ENCODE measurements at places on chromosomes 1 and 21.
A peak's percentile ranks its signal among the peaks of the same experiment; 100 is the strongest.

DNA sequence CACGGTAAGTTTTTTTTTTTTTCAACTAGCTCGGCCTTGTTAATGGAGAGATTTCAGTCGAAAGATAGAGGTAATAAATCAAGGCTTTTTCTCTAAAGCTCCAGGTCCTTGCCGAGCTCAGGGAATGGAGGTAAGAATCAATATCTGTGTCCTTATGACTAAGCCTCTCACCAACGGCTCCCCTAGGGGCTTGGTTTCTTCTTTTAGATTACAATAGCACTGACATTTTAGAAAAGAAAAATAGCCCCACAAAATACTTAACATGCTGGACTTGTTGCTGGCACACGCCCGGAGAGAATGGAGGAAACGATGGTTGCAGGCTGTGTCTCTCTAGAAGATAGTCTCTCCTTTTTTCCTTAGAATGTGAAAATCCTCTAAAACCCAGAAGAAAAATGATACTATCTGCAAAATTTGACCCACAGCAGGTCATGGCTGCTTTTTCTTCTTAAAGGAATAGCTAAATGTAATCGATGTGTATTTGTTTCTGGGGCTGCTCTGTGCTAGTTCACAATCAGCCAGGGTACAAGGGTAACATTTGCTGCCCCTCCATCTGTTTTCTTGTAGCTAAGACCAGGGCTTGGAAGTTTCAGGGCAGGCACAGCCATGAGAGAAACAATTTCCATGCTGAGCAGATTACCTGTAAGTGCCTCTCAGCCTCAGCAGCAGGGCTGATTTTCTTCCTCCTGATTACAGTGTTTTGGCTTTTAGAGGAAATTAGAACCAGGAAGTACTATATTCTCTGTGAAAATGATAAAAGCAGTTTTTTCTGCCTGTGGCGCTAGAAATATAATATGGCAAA lies 86.2 kb upstream of the GNG12 start:
- no peaks in the 10 kb centered on the region for H3K36me3 ChIP-seq
- H3K27me3 ChIP-seq: peaks cover 7% of the 10 kb centered on the region
- no peaks in the 10 kb centered on the region for H3K4me1 ChIP-seq
- no peak overlapping the region for H3K27ac ChIP-seq
- no peak overlapping the region for H3K4me3 ChIP-seq

DNA sequence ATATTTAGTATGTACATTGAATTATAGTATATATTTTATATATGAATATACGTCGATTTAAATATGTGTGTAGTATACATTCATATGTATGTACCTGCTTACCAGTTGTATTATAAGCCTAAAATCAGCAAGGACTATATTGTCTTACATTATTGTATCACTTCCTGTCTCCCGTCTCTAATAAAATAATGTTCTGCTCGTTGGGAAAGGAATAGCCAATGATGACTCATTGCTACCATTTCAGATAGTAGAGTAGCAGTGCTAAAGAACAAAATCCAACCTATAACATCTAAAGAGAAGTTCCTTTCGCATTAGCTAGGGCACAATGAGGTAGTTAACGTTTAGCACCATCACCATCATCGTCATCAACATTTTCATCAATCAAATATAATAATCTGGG lies 39.9 kb upstream of the SMYD2 start:
- DNase-seq: no peak
- H3K4me3 ChIP-seq: no peak overlapping the region
- no peak overlapping the region for H3K27ac ChIP-seq
- peaks cover 53% of the 10 kb centered on the region for H3K27me3 ChIP-seq
- H3K4me1 ChIP-seq: no peaks in the 10 kb centered on the region

DNA sequence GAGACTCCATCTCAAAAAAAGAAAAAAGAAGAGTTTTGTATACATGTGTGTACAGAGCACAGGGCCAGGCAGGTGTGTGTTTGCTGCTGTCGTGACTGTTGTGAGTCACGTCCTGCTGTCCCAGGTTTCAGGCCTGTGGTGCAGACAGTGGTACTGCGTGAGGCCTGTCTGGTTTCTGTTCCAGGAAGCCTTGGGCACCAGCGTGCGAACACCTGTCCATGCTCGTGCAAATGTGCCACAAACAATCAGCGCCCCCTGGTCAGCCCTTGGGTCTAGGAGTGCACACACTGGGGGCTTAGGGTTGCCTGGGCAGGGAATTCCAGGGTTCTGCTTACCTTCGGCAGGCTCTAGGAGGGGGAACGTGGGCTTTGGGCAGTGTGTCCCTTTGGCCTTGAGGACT lies 16.9 kb downstream of the GPR157 start:
- no peak overlapping the region for H3K27ac ChIP-seq
- no peaks in the 10 kb centered on the region for H3K27me3 ChIP-seq

- H3K27ac ChIP-seq: no peak overlapping the region
- no peak overlapping the region for H3K4me3 ChIP-seq
- no peak for DNase-seq
- peaks cover 10% of the 10 kb centered on the region for H3K4me1 ChIP-seq
- H3K27me3 ChIP-seq: no peaks in the 10 kb centered on the region
Observed at GRCh38 chr1:43427941-43428340, 25.8 kb downstream of the HYI start.

- H3K36me3 ChIP-seq: no peaks in the 10 kb centered on the region
- H3K27me3 ChIP-seq: no peaks in the 10 kb centered on the region
- peak overlapping the region; percentile 92 for H3K27ac ChIP-seq
- peak overlapping the region; percentile 94 for H3K4me3 ChIP-seq
- peak; percentile 89 for DNase-seq
Observed at GRCh38 chr1:2555634-2556276, 416 bp upstream of the TNFRSF14 start.

DNA sequence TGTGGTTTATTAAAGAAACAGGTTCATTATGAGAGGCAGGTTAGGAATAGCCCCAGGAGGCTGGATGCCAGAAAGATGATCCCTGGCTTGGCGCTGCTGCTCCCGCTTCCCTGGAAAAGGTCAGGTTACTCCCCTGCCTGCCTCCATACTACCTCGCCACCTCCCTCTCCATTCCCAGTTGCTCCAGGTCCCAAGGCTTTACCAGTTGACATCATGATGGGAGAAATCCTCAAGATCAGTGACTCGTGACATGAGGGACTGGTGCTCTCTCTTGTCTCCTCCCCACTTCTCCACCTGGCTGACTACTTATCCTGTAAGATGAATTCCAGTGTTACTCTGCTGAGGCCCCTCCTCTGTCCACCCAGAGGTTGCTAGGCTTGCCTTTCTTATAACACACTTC lies 19.7 kb downstream of the VASH2 start:
- peaks cover 35% of the 10 kb centered on the region for H3K27me3 ChIP-seq
- peaks cover 5% of the 10 kb centered on the region for H3K4me1 ChIP-seq
- H3K36me3 ChIP-seq: no peaks in the 10 kb centered on the region
- no peak overlapping the region for H3K27ac ChIP-seq

GRCh38 chr1:230498704-230499103 lies 72.6 kb upstream of the PGBD5 start:
- no peaks in the 10 kb centered on the region for H3K4me1 ChIP-seq
- H3K36me3 ChIP-seq: no peaks in the 10 kb centered on the region
- no peak overlapping the region for H3K4me3 ChIP-seq
- peaks cover 21% of the 10 kb centered on the region for H3K27me3 ChIP-seq

DNA sequence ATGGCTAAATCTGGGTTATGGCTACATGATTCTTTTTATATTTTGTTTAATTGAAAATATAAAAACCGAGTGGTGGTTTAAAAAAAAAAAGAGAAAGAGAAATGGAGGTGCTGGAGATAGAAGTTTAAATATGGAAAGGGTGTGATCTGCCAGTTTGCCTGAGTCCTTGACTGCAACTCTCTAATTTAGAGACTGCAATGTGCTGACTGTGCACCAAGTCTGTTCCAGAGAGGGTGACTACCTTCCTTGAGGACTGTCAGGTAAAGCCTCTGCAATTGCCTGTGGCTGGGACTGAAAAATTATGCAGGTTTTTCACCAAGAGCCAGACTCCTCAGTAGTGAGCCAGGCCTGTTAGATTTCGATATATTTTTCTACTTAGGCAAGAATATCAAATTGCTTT lies 1326.3 kb downstream of the BRINP3 start:
- H3K4me3 ChIP-seq: no peak overlapping the region
- H3K27ac ChIP-seq: no peak overlapping the region
- no peak for DNase-seq
- no peaks in the 10 kb centered on the region for H3K4me1 ChIP-seq
- no peaks in the 10 kb centered on the region for H3K27me3 ChIP-seq

- H3K4me3 ChIP-seq: peak overlapping the region; percentile 98
- H3K4me1 ChIP-seq: peaks cover 41% of the 10 kb centered on the region
- no peak for DNase-seq
- no peaks in the 10 kb centered on the region for H3K36me3 ChIP-seq
- H3K27ac ChIP-seq: peak overlapping the region; percentile 97
- no peaks in the 10 kb centered on the region for H3K27me3 ChIP-seq
Observed at GRCh38 chr1:203764105-203765028, 616 bp upstream of the LAX1 start.

DNA sequence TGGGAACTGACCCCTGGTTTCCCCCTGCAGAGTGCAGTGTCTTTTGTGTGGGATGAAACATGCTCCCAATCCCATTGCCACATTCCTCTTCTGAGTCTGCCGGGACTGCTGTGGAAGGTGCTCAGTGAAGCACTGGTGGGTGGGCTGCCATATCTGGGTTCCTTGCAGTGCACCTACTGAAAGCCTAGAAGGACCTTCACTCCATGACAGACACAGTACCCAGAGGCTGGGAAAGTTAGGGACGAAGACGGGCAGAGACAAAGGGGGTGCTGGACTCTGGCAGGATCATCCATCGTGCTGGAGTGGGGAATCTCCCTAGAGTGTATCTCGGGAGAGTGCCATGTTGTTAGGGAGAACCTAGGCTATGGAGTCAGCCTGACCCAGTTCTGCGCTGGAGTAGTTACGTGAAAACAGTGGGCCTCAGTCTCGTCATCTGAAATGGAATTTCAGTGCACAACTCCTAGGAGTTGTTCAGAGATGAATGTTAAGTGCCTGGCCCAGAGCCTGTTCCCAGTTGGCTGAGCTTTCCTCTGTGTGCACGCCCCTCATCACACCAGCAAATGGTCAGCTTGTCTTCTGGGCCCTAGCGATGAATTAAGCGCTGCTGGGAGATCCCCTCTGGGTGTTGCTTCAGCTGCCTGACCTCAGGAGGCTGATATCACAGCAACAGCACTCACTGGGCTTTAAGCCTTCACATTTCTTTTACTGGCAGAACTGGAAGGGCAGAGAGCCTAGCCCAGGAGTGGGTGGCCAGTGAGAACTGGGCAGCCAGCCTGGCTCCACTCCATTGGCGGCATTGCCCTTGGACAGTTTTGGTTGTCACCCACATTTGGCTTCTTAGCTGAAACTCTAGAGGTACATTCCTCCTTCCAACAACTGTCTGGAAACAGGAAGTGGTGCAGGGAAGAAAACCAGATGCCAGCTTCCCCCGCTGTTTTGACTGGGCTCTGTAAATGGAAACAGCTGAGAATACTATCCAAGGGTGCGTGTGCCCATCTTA lies 479.8 kb upstream of the VAMP3 start:
- H3K4me3 ChIP-seq: no peak overlapping the region

DNA sequence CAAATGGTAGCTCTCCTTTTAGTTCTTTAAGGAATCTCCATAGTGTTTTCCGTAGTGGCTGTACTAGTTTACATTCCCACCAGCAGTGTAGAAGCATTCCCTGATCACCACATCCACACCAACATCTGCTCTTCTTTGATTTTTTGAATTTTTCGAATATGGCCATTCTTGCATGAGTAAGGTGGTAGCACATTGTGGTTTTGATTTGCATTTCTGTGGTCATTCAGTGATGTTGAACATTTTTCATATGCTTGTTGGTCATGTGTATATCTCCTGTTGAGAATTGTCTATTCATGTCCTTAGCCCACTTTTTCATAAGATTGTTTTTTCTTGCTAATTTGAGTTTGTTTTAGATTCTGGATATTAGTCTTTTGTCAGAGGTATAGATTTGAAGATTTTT lies 84.6 kb upstream of the B3GALT2 start:
- H3K27me3 ChIP-seq: no peaks in the 10 kb centered on the region
- H3K36me3 ChIP-seq: peaks cover 44% of the 10 kb centered on the region
- H3K27ac ChIP-seq: no peak overlapping the region
- no peak overlapping the region for H3K4me3 ChIP-seq

GRCh38 chr1:1527092-1527816 lies 13.2 kb downstream of the TMEM240 start:
- H3K4me1 ChIP-seq: no peaks in the 10 kb centered on the region
- DNase-seq: no peak

DNA sequence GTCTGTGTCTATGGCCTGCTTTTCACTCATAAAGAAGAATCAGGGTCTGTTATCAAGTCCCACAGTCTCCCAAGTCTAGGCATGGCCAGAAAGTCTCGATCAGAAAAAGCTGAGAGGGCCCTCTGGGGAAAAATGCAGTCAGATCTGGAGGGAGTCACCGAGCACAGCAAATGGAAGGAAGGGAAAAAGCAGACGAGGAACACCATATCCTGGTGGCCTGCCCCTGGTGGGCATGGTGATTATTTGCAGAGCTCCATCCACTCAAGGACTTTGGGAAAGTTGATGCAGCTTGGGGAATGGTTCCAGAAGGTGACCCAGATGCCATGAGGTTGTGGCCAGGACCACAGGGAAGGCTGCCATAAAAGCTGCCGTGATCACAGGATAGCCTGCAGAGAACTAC lies 189.1 kb downstream of the CLIC6 start:
- H3K4me1 ChIP-seq: peaks cover 30% of the 10 kb centered on the region
- no peak overlapping the region for H3K4me3 ChIP-seq
- no peak overlapping the region for H3K27ac ChIP-seq
- no peak for DNase-seq
- H3K36me3 ChIP-seq: peaks cover 42% of the 10 kb centered on the region
- no peaks in the 10 kb centered on the region for H3K27me3 ChIP-seq

DNA sequence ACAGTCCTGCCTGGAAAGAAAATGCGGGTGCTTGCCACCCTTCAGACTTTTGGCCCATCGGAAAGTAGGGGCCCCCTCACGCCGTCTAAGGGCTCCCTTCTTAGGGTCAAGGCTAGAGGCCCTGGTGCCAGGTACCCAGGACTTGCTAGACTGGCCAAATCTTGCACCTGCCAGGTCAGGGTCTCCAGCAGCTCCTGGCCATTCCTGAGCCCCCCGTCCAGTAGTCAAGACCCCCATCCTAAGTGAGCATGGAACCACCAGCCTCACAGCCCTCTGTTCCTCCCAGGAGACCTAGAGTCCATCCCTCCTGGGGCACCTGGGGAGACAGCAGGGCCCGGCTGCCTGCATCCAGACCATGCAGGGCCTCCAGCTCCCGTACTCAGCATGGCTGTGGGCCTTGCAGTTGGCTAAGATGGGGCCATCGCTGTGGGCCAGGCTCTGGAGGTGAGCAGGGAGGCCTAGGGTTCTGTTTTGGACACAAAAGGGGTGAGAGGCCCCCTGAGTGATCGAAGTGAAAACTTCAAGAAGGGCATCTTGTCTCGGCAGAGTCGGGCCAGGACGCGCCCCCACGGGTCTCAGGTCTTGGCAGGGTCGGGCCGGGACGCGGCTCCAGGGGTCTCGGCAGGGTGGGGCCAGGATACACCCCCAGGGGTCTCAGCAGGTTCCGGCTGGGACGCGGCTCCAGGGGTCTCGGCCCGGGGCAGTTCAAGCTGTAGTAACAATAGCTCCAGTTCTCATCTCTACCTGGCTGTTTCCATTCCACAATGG lies 5.9 kb downstream of the FNDC10 start:
- no peak for DNase-seq
- no peak overlapping the region for H3K27ac ChIP-seq
- H3K27me3 ChIP-seq: no peaks in the 10 kb centered on the region
- H3K36me3 ChIP-seq: no peaks in the 10 kb centered on the region
- H3K4me3 ChIP-seq: no peak overlapping the region
- H3K4me1 ChIP-seq: no peaks in the 10 kb centered on the region

- no peaks in the 10 kb centered on the region for H3K36me3 ChIP-seq
- H3K27ac ChIP-seq: no peak overlapping the region
- no peaks in the 10 kb centered on the region for H3K27me3 ChIP-seq
- H3K4me3 ChIP-seq: no peak overlapping the region
- H3K4me1 ChIP-seq: no peaks in the 10 kb centered on the region
Observed at GRCh38 chr1:246176126-246177024, 330.7 kb downstream of the SMYD3 start.

GRCh38 chr1:70667494-70668170 lies 256.6 kb downstream of the CTH start:
- H3K36me3 ChIP-seq: no peaks in the 10 kb centered on the region
- peaks cover 2% of the 10 kb centered on the region for H3K27me3 ChIP-seq
- H3K4me3 ChIP-seq: no peak overlapping the region
- H3K4me1 ChIP-seq: no peaks in the 10 kb centered on the region
- no peak for DNase-seq

All from natural killer cell treated with Interleukin-12 subunit alpha and Interleukin-12 subunit beta and Interleukin-15 and Interleukin-18, amount 100 ng/mL, for 72 hours (primary cell).